ENCODE measurements at places on chromosomes 13 and 19. TPM values are rescaled to one million over a fixed set of nuclear protein-coding genes. Genes with fewer than 3 reads are reported as not detected.

Gene IGSF23
- total RNA-seq: not detected

DNA sequence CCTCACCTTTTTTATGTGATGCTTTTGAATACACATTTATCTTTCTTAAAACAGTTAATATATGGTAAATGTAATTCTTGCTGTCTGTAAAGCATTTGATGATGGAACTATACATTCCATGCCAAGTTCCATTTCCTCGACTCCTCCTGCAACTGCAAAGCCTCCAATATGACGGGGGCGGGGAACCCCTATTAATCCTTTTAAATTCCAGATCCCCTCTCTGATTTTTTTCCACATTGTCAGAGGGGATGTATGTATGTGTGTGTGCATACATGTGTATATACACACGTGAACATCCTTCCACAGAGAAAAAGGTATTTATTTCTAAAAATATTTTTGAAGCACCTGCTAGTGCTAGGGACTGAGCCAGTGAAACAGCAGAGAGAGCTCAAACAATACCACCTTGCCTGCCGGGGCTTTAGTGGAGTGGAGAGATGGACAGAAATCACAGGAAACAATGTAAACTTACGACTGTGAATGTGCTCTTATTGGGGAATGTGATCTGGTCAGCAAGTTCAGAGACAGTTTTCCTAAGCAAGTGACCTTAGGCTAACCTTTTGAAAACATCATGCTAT, 25.3 kb upstream of the MAB21L1 start:
- H3K4me3 ChIP-seq: no peak overlapping the region
- H3K27me3 ChIP-seq: no peaks in the 10 kb centered on the region
- H3K36me3 ChIP-seq: no peaks in the 10 kb centered on the region
- no peak overlapping the region for H3K27ac ChIP-seq

DNA sequence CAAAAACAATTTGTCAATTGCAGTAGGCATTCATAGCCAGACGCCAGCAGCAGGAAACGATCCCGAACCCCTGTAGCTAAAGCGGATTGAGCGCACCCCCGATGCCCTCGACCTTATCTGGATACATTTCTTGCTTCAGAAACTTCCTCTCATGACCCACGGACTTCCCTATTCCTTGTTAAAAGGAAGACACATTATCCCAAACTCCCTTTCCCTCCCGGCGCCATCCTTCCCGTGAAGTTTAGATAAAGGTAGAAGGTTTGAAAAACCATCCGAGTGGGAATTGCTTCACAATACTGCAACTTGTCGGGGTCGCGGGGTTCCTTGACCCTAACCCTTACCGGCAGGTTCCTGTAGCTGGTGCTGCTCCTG, 977 bp downstream of the PCDH20 start:
- no peaks in the 10 kb centered on the region for H3K4me1 ChIP-seq
- H3K4me3 ChIP-seq: peak overlapping the region; percentile 69
- no peak overlapping the region for H3K27ac ChIP-seq
- DNase-seq: no peak

DNA sequence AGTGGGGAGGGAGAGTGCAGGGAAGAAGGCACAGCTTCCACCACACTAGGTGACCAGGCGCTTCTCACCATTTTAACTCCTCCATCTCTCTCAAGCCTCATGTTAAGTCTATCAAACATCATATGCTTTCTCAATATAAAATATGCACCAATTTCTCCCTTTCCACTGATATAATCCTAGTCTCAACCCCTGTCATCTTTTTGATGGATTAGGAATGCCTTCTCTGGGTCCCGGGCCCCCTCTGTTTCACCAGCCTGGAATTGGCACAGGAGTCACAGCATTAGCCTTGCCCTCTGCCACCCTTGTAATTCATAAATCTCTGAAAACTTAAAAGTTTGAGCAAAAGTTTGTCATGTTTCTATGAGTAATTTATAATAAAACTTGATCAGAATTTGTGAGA, at the start of gene ZSCAN4:
TSS of gene ZSCAN4 (plus strand) at position 301 of the 400 bp plus-strand sequence. CDS start 7,211 bp downstream, outside the sequence.
- H3K27me3 ChIP-seq: no peaks in the 10 kb centered on the region
- no peak within 1 kb of the TSS for H3K27ac ChIP-seq
- no peaks in the 10 kb centered on the region for H3K36me3 ChIP-seq
- H3K4me3 ChIP-seq: no peak within 1 kb of the TSS

Gene FGF14
- not detected for total RNA-seq

Gene CYP4F8
- total RNA-seq: not detected

GRCh38 chr13:31042049-31042448, 109.6 kb downstream of the TEX26 start:
- H3K36me3 ChIP-seq: no peaks in the 10 kb centered on the region
- no peak for DNase-seq
- no peak overlapping the region for H3K4me3 ChIP-seq
- no peak overlapping the region for H3K27ac ChIP-seq

DNA sequence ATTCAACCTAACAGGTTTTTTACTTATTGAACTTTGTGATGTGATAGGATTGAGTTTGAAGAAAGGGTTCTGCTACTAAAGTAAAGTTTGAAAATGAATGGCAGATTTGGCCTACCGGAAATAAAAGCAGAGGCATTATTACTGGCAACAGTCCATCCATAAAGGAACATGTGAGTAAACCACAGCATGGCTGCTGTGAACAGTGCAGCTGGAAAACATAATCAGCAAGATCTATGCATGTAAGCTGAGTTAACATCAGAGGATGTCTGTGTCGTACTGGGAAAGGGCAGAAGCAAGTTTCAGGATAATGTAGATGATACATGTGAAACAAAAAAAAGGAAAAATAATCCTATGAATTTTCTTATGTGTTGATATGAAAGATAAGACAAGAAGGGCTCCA, 87.6 kb downstream of the CYSLTR2 start:
- DNase-seq: no peak
- H3K4me3 ChIP-seq: no peak overlapping the region
- no peaks in the 10 kb centered on the region for H3K27me3 ChIP-seq
- H3K4me1 ChIP-seq: no peaks in the 10 kb centered on the region
- no peak overlapping the region for H3K27ac ChIP-seq
- H3K36me3 ChIP-seq: no peaks in the 10 kb centered on the region

GRCh38 chr19:5126498-5127223, 157.7 kb downstream of the KDM4B start:
- no peak overlapping the region for H3K27ac ChIP-seq
- H3K4me3 ChIP-seq: no peak overlapping the region
- H3K4me1 ChIP-seq: peaks cover 2% of the 10 kb centered on the region

GRCh38 chr13:110214637-110215036, 92.3 kb downstream of the COL4A1 start:
- H3K4me1 ChIP-seq: no peaks in the 10 kb centered on the region
- no peak overlapping the region for H3K27ac ChIP-seq
- DNase-seq: no peak
- H3K36me3 ChIP-seq: no peaks in the 10 kb centered on the region
- no peak overlapping the region for H3K4me3 ChIP-seq
- no peaks in the 10 kb centered on the region for H3K27me3 ChIP-seq

GRCh38 chr13:74025369-74025768, 108.8 kb downstream of the KLF12 start:
- H3K27ac ChIP-seq: no peak overlapping the region
- H3K4me3 ChIP-seq: no peak overlapping the region
- peaks cover 7% of the 10 kb centered on the region for H3K4me1 ChIP-seq
- no peak for DNase-seq
- H3K36me3 ChIP-seq: no peaks in the 10 kb centered on the region
